Progenitor cell of endocrine pancreas (in vitro differentiated cells): ENCODE measurements at places on chromosomes 6 and 20. TPM values are rescaled to one million over a fixed set of nuclear protein-coding genes. Genes with fewer than 3 reads are reported as not detected.

Gene NKX2-4
- total RNA-seq, result not detected in 2 replicates

Gene DEFB128
- not detected in 2 replicates for total RNA-seq

Gene FAXC
- 20.7 and 23.9 TPM in 2 replicates for total RNA-seq

Gene SLCO4A1
- total RNA-seq, result 2.6 and 3.6 TPM in 2 replicates

Gene VGLL2
- 0.49 TPM in 1 of 2 replicates, not detected in the other for total RNA-seq

Gene C20orf202
- 0.26 and 0.27 TPM in 2 replicates for total RNA-seq

Gene KCNG1
- total RNA-seq, result 7.8 and 10.5 TPM in 2 replicates

Gene ABHD16B
- total RNA-seq, result not detected in 2 replicates

Gene MUC22
- not detected in 2 replicates for total RNA-seq

Gene SNAP25
- 7.7 and 8.2 TPM in 2 replicates for total RNA-seq

Gene PRDM13
- total RNA-seq, result not detected in 2 replicates

Gene C20orf144
- 0.27 TPM in 1 of 2 replicates, not detected in the other for total RNA-seq

Gene CDH4
- 0.38 and 0.43 TPM in 2 replicates for total RNA-seq

Gene SLC44A4
- total RNA-seq, result 17.5 and 19.1 TPM in 2 replicates

Gene PTK7
- total RNA-seq, result 141 and 142 TPM in 2 replicates

Gene LTA
- total RNA-seq, result not detected in 2 replicates

Gene LRRC73
- 1.5 and 1.6 TPM in 2 replicates for total RNA-seq

Gene GHRH
- 0.75 TPM in 1 of 2 replicates, not detected in the other for total RNA-seq

Gene LIME1
- 17.2 and 21.0 TPM in 2 replicates for total RNA-seq

Gene OR12D3
- total RNA-seq, result not detected in 2 replicates

Gene OGFRL1
- 9.4 and 10.4 TPM in 2 replicates for total RNA-seq

Gene CCR6
- not detected in 2 replicates for total RNA-seq

Gene SENP6
- total RNA-seq, result 130 and 140 TPM in 2 replicates

Gene TMEM244
- not detected in 2 replicates for total RNA-seq

Gene HLA-DQB1
- 6.1 TPM in 2 replicates for total RNA-seq

Gene TAP1
- 0.50 and 1.1 TPM in 2 replicates for total RNA-seq

Gene NNAT
- 79.2 and 87.4 TPM in 2 replicates for total RNA-seq

Gene SCP2D1
- total RNA-seq, result not detected in 2 replicates

Gene PKIB
- 44.8 and 56.9 TPM in 2 replicates for total RNA-seq

Gene RAB5IF
- 58.8 and 59.6 TPM in 2 replicates for total RNA-seq

Gene MOG
- not detected in 2 replicates for total RNA-seq

Gene SOBP
- total RNA-seq, result 15.4 and 17.0 TPM in 2 replicates

Gene KHDRBS2
- 9.7 and 11.3 TPM in 2 replicates for total RNA-seq

Gene SAMD3
- total RNA-seq, result 0.69 and 1.0 TPM in 2 replicates

Gene COX4I2
- not detected in 2 replicates for total RNA-seq

Gene PTK6
- 0.29 and 0.31 TPM in 2 replicates for total RNA-seq

Gene HDGFL1
- not detected in 2 replicates for total RNA-seq

Gene NOL4L
- total RNA-seq, result 89.7 and 90.4 TPM in 2 replicates

Gene IPCEF1
- total RNA-seq, result 0.77 and 1.4 TPM in 2 replicates

Gene PDE10A
- 14.4 and 17.8 TPM in 2 replicates for total RNA-seq

Gene OR2H2
- total RNA-seq, result not detected in 2 replicates

Gene ARG1
- total RNA-seq, result not detected in 2 replicates

Gene PRIM2
- 26.2 and 27.7 TPM in 2 replicates for total RNA-seq

Gene SIGLEC1
- total RNA-seq, result not detected in 2 replicates
